ENCODE measurements at places on chromosomes 11 and 22.
A peak's percentile ranks its signal among the peaks of the same experiment; 100 is the strongest.

DNA sequence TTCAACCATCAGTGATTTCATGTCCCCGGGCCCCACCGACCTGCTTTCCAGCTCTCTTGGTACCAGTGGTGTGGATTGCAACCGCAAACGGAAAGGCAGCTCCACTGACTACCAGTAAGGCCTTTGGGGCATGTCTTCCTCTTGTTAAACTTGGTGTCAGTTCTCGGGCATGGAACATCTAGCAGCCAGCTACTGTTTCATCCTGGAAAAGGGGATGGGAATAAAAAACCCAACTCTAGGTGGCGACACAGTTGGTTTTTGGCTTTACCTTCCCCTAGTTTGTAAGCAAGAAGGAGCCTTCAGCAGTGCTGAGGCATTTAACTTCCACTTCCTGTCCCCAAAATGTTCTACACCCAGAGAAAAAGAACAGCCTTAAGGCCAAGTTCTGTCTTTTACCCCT lies 76.7 kb downstream of the BMAL1 start:
- DNase-seq: no peak

DNA sequence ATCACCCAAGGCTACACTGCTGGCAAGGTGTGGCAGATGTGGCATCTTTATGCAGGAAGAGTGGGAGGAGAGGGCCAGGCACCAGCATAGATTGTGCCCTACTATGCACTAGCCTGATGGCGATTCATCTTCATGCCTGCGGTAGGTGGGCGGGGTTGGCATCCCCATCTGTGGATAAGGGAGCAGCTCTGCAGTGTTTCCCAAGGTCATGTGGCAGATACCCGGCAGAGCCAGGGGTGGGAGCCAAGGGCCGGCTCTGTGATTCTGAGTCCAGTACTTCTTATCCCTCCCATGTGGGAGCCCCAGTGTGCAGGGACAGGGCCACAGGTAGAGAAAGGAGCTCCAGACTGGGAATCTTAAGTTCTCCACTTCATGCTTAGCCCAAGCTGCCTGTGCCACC lies 20.0 kb downstream of the CD82 start:
- DNase-seq: no peak

- no peak for DNase-seq
These were observed 1.2 kb downstream of the BIRC3 start for GRCh38 chr11:102318469-102318868.

DNA sequence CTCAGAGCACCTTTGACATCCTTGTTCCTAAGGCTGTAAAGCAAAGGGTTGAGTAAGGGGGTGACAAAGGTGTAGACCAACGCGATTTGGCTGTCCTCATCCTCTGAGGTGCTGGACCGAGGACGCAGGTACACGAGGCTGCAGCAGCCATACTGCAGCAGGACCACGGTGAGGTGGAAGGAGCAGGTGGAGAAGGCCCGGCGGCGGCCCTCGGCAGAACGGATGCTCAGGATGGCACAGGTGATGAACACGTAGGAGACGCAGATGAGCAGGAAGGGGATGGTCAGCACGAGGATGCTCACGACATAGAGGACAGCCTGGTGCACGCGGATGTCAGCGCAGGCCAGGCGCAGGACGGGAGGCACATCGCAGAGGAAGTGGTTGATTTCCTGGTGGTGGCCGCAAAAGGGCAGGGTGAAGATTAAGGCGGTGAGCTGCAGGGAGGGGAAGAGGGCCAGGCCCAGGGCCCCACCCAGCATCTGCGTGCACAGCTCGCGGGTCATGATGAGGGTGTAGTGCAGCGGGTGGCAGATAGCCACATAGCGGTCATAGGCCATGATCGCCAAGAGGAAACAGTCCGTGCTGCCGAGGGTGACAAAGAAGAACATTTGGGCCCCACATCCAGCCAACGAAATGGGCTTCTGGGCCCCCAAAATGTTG lies 632 bp downstream of the OR10Q1 start:
- no peak for DNase-seq

- DNase-seq: no peak
These were observed 1900.7 kb upstream of the RAG2 start for GRCh38 chr11:38498721-38499120.

GRCh38 chr11:85974122-85974521 lies 94.8 kb downstream of the PICALM start:
- no peak for DNase-seq

DNA sequence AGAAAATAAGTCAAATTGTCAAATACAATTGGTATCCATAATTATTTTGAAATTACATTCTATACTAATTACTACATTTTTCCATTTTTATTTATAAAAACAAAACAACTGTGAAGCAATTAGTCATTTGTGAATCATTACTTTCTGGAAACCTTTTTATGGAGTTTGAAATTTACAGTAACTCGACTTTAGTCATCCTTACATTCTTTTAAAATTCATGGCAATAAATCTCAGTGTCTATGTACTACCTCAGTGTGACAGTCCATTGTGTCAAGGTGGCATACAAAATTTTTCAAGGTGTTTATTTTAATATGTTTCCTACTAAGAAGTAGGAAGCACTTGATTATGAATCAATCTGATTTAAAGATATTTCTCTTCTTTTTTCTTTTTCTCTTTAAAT lies 1949.4 kb upstream of the RAG2 start:
- DNase-seq: no peak

GRCh38 chr11:79013509-79013908 lies 427.3 kb downstream of the TENM4 start:
- DNase-seq: no peak

GRCh38 chr22:46045459-46046298 lies 68.7 kb upstream of the WNT7B start:
- no peak for DNase-seq

DNA sequence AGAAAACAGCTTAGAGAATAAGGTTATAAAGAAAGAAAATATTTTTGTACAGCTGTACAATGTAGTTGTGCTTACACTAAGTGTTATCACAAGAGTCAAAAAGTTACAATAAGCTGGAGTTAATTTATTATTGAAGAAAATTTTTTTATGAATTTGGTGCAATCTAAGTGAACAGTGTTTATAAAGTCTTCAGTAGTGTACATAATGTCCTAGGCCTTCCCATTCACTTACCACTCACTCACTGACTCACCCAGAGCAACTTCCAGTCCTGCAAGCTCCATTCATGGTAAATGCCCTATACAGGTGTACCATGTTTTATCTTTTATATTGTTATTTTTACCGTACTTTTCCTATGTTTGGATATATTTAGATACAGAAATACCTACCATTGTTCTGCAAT lies 34.7 kb downstream of the GDPD4 start:
- no peak for DNase-seq

DNA sequence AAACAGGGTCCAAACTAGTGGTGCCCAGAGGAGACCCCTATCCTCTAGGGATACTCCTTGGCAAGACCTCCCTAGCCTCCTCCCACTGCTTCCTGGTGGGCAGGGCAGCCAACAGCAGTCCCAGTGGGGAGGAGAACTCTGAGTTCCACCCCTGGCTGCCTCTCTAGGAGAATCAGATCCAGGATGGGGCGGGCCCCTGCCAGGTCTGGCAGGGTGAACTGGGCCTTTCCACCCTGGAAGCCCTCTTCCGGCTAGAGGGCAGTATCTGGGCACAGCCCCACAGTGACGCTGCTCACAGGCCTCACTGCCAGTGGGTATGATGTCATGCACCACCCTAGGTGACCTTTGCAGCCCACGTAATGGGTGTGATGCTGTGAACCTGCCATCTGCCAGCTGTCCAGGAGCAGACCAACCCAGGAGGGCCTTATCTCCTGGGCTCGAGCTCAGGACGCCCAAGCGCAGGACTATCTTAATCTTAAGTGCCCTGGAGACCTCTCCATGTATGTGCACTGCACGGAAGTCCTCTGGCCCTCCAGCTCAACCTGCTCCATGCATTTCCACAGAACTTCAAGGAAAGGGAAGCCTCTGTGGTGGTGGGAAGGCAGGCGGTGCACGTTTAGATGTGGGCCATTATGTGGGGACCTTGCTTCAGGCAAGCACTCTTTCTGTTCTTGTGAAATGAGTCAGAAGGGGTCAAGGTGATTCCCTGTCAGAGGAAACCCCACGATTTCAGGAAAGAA lies 31.8 kb upstream of the FCHSD2 start:
- no peak for DNase-seq

DNA sequence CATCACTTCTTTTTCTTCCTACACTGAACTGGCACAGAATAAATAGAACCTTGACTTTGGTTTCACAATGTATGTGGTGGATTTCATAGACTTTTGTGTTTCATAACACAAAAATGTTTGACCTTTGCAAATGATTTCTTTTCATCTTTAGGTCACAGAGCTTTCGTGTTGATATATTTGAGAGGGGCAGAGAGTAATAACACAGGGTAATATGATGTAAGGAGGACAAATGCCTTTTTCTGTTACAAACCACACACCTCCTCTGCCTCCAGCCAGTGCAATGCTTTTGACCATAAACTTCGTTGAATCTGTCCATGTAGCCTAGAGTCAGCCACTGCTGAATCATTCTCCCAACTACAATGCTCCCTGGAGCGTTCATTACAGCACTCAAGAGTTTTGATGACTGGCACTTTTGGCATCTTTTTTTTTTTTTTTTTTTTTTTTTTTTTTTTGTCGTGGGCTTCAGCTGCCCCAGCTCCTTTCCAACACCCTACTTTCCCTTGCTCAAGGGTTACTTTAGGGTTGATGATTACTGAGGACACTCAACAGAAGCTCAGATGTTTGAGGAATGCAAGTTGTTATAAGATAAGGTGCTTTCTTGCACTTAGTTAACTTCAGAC lies 11.4 kb upstream of the CAT start:
- no peak for DNase-seq

DNA sequence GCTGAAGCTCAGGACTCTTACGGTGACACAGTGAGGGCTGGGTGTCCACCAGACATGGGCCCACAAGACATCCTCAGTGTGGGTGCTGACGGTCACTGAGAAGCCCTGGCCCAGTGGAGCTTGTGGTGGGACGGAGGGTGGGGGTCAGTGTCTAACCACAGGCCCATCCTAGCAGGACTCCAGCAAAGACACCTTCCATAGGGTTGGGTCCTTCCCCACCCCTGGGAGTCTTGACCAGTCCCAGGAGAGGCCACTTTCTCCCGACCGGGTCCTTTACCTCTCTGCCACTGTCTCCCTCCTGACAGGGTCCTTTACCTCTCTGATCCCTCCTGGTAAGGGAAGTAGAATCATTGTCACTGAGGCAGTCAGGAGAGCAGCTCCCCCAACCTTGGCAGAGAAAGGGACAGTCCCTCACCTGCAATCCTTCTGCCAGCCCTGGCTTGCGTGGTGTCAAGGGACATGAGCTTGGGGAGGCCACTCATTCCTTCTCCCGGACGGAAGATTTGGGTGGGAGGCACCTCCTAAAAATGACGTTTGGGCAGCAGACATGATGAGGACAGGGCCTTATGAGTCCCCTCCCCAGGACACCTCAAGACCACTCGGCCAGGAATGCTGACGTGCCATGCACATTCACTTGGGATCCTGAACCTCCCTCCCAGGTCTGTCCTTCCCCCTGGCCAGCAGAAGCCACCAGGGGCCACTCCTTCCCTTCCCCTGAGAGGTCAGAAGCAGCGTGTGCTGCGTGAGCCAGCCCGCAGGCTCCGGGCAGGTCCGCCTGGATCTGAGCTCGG lies 91.5 kb upstream of the FGF3 start:
- DNase-seq: no peak

- DNase-seq: no peak
These were observed 121.5 kb upstream of the B3GAT1 start for GRCh38 chr11:134533511-134533910.

DNA sequence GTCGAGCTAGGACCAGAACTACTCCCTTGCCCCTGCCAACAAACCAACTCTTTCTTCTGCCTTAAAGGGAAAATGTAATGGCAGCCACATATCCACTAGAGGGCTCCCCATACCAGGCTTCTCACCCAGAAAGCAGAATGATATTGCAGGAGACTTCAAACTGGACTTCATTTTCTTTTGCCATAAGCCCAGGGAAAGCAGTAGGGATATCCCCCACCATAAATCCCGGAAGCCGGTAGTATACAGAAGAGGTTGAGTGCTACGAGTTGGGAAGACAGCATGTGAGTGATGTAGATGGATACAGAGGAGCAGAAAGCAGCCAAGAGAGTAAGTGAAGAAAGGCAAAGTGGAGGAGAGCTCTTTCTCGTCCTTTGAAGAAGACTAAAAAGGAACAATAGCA lies 12.1 kb downstream of the PLAAT5 start:
- peak; percentile 39 for DNase-seq

DNA sequence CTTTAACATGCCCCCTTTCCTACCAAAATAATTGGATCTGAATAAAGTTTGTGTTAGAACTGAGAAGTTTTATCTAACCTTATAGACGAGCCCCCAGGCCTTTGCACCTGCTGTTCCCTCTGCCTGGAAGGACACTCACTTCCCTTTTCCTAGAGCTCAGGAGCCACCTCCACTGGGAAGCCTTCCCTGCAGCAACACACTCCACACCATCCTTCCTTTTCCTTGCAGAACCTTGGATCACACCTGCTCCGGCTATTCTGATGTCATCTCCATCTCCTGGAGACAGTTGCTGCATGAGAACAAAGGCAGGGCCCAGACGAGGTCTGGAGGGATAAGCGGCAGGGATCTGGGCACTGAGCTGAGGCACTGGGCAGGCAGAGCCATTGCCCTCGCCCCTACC lies 22.6 kb upstream of the MYOD1 start:
- DNase-seq: no peak

DNA sequence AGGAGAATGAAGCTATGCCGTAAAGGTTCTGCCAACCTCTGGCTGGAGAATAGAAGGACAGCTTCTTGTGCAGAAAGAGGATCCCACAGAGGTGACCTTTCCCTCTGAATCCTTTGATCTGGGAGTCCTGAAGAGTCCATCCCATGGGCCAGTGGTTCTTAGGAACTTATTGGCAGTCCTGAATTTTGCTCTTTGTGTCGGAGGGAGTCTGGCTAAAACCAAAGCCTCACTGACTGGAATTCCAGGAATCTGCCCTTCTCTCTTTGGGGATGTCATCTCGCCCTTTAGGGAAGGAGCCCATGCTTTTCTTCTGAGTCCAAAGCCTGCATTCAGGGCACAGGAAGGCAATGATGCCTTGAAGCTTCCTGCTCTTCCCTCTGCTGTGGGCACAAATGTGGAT lies 45.5 kb downstream of the PKNOX2 start:
- no peak for DNase-seq

DNA sequence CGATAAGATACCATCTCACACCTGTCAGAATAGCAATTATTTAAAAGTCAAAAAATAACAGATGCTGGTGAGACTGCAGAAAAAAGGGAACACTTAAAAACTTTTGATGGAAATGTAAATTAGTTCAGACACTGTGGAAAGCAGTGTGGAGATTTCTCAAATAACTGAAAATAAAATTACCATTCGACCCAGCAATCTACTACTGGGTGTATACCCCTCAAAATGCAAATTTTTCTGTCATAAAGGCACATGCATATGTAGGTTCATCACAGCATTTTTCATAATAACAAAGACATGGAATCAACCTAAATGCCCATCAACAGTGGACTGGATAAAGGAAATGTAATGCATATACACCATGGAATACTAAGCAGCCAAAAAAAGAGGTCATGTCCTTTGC lies 10.5 kb downstream of the SLC22A9 start:
- no peak for DNase-seq

DNA sequence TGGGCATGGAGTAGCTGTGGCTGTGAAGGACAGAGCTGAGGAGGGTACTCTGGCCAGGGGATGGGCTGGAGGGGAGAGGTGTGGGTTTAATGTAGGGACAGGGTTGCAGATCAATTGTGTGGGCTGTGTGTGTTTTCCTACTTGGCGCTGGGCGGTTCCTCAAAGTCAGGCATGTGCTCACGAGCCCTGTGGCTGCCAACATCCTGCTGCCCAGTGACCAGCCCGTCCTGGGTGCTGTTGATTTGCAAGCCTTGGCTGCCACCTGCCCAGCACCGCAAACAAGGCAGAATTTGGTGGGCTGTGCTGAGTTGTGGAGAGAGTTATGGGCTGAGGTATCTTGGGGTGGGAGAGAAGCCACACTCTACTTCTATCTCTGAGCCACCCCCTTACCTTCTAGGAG lies 69.2 kb downstream of the SCN3B start:
- DNase-seq: no peak

- no peak for DNase-seq
These were observed 39.6 kb downstream of the BCR start for GRCh38 chr22:23219822-23220484.
